ENCODE measurements at places on chromosomes 1 and 21. TPM values are rescaled to one million over a fixed set of nuclear protein-coding genes. Genes with fewer than 3 reads are reported as not detected.
A peak's percentile ranks its signal among the peaks of the same experiment; 100 is the strongest.

S100A5 gene
- not detected for total RNA-seq

DNA sequence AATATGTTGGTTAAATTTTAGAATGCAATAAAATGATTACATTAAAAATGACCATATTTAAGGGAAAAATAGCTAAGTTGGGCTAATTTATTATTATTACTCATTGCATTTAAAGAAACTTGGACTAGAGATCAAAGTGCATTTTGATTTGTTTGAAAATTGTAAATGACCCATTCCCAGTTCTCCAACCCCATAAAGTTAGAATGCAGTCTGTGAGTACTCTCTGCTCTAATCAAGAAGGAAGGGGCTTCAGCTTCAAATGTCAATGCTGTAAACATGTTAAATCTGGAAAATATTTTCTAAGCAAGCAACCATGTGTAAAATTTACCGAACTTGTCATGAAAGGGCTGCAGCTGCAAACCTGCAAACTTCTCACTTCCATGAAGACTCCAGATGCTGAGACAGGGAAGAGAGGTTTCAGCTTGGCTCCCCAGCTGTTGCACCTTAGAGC is 232.7 kb downstream of the TTLL7 start:
- DNase-seq = no peak
- H3K27ac ChIP-seq = no peak overlapping the region
- no peaks in the 10 kb centered on the region for H3K27me3 ChIP-seq
- no peaks in the 10 kb centered on the region for H3K36me3 ChIP-seq
- no peak overlapping the region for H3K4me3 ChIP-seq
- peaks cover 5% of the 10 kb centered on the region for H3K4me1 ChIP-seq

DNA sequence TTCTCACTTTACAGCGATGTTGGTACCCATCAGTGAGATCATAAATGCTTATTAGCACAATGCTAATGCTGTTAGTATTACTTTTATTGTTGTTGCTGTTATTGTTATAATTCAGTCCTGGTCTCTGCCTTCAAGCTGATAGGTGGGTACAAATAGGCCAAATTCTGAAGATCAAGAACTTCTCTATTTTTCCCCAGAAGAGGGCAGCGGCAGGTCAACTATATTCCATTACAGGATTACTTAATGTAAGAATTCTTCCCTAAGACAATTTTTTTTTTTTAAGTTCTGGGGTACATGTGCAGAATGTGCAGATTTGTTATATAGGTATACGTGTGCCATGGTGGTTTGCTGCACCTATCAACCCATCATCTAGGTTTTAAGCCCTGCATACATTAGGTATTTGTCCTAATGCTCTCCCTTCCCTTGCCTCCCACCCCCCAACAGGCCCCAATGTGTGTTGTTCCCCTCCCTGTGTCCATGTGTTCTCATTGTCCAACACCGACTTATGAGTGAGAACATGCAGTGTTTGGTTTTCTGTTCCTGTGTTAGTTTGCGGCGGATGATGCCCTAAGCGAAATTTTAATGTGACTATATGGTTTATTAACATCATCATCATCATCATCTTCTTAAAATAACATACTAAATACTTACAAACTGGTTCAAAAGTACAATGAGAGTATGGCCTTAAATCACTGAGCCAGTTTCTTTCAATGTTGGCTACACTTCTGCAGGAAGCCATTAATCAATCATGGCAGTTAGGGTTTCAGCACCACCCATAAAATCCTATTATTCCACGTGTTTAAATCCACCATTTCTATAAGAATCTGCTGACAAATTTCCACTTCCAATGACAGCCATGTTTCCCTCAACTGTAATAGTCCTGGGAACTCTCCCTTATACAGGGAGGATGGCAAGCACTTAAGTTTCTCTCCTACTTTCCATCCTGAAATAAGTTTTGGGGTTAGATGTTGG is 19.2 kb downstream of the SLC19A2 start:
- no peaks in the 10 kb centered on the region for H3K27me3 ChIP-seq
- no peak for DNase-seq
- peaks cover 9% of the 10 kb centered on the region for H3K36me3 ChIP-seq
- no peak overlapping the region for H3K27ac ChIP-seq
- H3K4me3 ChIP-seq = no peak overlapping the region

RXFP4 gene
- total RNA-seq = not detected

NEK2 gene
- not detected for total RNA-seq

DYNLT5 gene
- total RNA-seq = 1.2 TPM

GRCh38 chr1:237013608-237014007 is 9.4 kb upstream of the MT1HL1 start:
- no peaks in the 10 kb centered on the region for H3K27me3 ChIP-seq
- no peak for DNase-seq
- H3K27ac ChIP-seq = peak overlapping the region; percentile 93

RNF186 gene
- not detected for total RNA-seq

C1QB gene
- total RNA-seq = 454 TPM

MCOLN3 gene
- 0.32 TPM for total RNA-seq

- no peaks in the 10 kb centered on the region for H3K27me3 ChIP-seq
- no peaks in the 10 kb centered on the region for H3K36me3 ChIP-seq
- no peak overlapping the region for H3K27ac ChIP-seq
Measured at GRCh38 chr1:74629283-74629682, 44.3 kb downstream of the ERICH3 start.

FCAMR gene
- total RNA-seq = not detected

DNA sequence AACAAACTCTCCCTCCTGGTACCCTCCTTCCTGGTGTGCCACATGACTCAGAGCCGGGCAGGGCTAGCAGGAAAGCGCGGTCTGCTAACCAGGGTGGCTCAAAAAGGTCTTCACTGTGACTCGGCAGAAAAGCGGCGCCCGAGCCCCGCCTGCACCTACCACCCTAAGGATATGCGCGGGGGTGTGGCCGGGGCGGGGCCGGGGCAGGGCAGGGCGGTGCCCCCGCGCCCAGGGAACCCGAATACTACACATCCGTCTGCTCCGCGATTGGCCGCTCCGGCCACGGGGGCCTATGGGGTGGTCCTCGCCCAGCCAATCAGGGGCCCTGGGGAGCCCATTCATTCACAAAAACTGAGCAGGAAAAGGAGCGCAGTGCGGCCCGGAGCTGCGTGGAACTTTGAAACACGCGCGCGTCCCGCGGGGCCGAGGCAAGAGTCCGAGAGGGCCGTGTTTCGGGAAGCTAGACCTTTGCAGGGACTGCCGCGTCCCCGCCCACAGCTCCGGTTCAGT is 1.7 kb downstream of the LRP8 start:
- H3K27ac ChIP-seq = peak overlapping the region; percentile 42
- H3K4me1 ChIP-seq = peaks cover 10% of the 10 kb centered on the region
- peak overlapping the region; percentile 84 for H3K4me3 ChIP-seq
- H3K36me3 ChIP-seq = no peaks in the 10 kb centered on the region
- DNase-seq = peak; percentile 96

DNA sequence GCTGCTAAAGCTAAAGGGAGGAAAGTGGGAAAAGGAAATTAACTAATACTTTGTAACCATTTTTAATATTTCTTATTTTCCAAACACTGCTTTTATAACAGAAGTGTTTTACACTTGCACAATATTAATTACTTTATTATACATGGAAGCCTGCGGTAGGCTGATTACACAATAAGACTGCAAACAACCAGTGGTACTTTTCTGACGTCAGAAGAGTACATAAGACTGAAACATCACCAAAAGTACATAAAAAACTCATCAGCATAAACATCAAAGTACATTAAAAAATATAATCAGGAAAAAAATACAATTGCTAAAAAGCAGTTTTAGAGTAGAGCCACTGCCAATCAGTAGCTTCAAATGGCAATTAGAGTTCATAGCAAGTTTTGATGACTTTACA is 4.6 kb downstream of the ZNF281 start:
- no peaks in the 10 kb centered on the region for H3K27me3 ChIP-seq
- H3K36me3 ChIP-seq = peaks cover 7% of the 10 kb centered on the region
- no peak overlapping the region for H3K27ac ChIP-seq
- no peak overlapping the region for H3K4me3 ChIP-seq
- no peak for DNase-seq
